ENCODE measurements at places on chromosomes 2 and 18. TPM values are rescaled to one million over a fixed set of nuclear protein-coding genes. Genes with fewer than 3 reads are reported as not detected.

The ANTXR1 gene
- total RNA-seq, result 253 TPM

The IL1RL1 gene
- total RNA-seq, result 32.8 TPM

DNA sequence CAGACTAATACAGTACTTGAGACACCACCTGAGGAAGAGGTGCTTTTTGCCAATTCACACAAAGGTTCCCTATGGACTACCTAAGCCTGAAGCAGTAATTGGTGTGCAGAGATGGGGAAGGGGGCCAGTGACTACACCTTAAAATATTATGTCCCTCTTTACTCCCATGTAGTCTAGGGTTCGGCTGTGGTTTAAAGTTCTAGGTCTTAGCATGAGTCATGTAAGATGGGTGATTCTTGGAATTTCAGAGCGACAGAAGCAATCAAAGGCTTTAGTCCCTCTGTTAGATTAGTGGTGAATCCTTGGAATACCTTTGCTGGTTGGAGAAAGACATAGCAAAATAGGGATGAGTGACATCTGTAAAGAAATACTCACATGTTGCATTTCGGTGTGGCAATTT lies 14.3 kb upstream of the CCDC85A start:
- DNase-seq, result no peak

DNA sequence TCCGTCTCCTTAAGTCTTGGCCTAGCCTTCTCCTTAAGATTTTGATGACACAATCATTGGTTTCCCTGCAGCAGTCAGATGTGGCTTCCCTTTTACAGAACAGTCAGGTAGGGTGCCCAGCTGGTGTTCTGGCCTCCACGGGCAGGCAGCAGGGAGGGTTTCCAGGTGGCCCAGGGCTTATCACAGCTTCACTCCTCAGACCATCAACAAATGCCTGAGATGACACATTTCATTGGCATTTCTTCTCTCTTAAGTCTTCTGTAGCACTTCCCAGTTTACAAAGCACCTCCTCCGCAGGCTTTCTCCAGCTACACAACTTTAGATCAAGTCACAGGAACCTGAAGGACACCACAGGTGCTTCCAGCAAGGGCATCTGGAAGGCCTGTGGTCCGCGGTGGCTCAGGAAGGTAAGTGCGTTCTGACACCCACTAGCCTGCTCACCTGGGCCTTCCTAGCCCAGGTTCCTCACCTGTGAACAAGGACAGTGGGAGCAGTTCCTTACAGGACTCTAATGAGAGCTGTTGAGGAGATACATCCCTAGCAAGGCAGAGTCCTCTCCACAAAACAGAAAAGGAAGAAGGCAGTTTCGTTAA lies 37.6 kb downstream of the PTPN18 start:
- no peak for DNase-seq

DNA sequence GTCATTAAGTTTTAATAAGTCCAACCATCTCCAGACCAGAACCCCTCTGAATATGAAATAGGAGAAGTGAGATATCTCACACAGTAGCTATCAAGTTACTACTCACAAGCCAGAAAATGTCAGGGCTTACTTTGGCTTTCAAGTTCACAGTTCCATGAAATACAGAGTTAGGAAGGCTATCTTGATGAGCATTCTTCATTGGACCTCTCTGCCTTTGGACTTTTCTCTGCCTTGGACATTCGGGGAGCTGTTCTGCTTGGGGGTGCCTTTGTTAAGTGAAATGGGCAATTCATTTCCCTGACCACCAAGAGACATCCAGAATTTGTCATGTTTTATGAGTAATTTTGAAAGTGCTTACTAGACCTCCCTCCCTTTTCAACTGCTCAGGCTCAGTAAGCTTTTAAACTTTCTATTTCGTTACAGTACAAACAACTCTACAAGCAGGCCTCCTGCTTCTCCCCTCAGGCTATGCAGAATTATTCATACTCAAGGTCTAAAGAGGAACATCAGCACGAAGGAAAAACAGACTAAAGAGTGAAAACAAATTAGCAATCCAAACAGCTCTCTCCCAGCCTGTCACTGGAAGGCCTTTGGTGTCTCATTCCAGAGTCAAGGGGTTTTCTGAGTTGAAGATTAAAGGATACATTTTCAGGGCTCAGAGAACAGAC lies 95.3 kb downstream of the MREG start:
- no peak for DNase-seq

- DNase-seq, result no peak
Measured at GRCh38 chr2:161337247-161337646, 29.0 kb downstream of the PSMD14 start.

Measured in thoracic aorta (tissue), 2 donors.